ENCODE measurements at places on chromosomes 5 and 9.
A peak's percentile ranks its signal among the peaks of the same experiment; 100 is the strongest.

- DNase-seq: no peak
- H3K27me3 ChIP-seq: no peaks in the 10 kb centered on the region
- no peak overlapping the region for H3K27ac ChIP-seq
- peaks cover 4% of the 10 kb centered on the region for H3K36me3 ChIP-seq
Observed at GRCh38 chr5:23994581-23995370, 487.4 kb downstream of the PRDM9 start.

DNA sequence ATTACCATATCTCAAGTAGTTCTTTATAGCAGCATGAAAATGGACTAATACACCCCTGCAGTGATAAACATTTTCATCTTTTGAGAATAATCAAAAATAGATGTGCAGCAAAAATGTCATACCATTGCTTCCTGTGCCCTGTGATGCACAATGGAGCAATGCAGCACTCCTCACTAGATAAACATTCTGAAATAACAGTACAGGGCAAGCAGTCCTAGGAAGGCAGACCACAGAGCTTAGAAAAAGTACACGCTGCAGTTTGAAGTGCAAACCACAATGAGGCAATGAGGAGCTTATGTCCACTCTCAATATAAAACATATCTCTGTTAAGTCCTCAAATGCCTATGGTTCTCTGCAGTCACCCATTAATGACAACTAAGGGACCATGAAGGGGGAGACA lies 367.6 kb downstream of the PDE4D start:
- H3K36me3 ChIP-seq: peaks cover 3% of the 10 kb centered on the region
- no peak for DNase-seq
- H3K27ac ChIP-seq: no peak overlapping the region
- H3K27me3 ChIP-seq: peaks cover 6% of the 10 kb centered on the region
- H3K4me3 ChIP-seq: no peak overlapping the region

DNA sequence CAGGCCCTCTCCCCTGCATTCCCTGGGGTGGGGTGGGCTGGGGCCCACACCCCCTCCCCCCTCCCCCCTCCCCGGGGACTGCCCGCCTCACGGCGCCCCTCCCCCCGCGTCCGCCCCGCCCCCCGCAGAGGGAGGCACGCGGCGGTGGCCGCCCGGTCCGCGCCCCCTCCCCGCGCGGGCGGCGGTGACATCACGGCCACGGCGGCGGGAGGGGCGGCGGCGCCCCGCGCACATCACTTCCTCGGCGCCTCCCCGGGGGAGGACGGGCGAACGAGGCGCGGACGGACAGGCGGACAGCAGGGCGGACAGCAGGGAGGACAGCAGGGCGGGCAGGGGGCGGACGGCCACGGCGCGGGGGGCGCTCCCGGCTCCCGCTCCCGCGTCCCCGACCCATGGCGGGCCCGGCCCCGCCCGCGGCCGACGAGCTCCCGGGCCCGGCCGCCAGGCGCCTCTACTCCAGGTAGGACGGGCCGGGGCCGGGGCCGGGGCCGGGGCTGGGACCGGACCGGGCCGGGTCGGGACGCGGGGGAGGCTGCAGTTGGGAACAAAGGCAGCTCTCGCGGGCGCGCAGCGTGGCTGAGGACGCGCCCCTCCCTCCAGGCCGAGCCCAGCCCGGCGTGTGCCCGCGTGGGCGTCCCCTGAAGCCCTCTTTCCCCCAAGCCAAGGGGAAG lies at the start of gene GPSM1:
Gene GPSM1 (plus strand): TSS at position 236 of the 671 bp plus-strand sequence. CDS start 157 bp downstream, at position 393.
- H3K4me3 ChIP-seq: peak within 1 kb of the TSS; percentile 74
- DNase-seq: peak; percentile 53
- peak within 1 kb of the TSS; percentile 57 for H3K27ac ChIP-seq
- no peaks in the 10 kb centered on the region for H3K27me3 ChIP-seq
- H3K4me1 ChIP-seq: peaks cover 11% of the 10 kb centered on the region

DNA sequence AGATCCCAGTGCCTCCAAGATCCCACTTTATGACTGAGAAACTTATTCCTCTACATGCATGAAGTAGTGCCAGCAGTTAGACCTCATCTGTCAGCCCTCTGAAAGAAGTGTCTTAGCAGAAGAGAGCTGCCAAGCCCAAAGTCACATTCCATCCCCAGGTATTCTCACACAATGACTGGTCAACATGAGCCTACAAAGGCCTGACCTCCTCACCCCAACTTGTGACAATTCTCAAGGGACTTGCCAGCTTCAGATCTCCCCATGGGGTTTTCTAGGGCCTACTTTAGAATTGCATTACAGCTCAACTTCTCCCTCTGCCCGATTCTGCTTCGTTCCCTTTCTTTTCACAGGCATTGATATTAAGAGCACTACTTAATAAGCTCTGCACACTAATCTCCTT lies 393.8 kb upstream of the SLC30A5 start:
- DNase-seq: no peak
- no peak overlapping the region for H3K4me3 ChIP-seq
- H3K36me3 ChIP-seq: no peaks in the 10 kb centered on the region
- H3K27ac ChIP-seq: no peak overlapping the region
- no peaks in the 10 kb centered on the region for H3K4me1 ChIP-seq

DNA sequence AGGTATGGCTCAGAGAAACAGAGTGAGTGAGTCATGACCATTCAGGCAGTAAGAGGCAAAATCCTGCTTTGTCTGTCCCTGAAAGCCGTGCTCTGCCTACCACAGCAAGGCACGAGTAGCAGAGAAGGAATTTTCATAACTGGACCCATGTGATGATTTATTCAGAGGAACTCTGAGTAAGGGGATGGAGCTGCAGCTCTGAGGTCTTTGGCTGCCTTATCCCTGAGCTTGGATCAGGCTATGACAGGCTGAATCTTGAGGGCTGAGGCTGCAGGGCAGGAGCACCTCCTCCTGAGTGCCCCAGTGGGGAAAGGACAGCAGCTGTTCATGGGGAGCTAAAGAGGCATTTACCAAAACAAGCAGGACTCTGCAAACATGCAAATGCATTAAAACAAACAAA lies 183.4 kb downstream of the PAPPA start:
- no peak overlapping the region for H3K27ac ChIP-seq
- no peak for DNase-seq
- H3K36me3 ChIP-seq: no peaks in the 10 kb centered on the region
- no peaks in the 10 kb centered on the region for H3K4me1 ChIP-seq
- no peak overlapping the region for H3K4me3 ChIP-seq

- DNase-seq: no peak
- no peak overlapping the region for H3K4me3 ChIP-seq
- H3K4me1 ChIP-seq: no peaks in the 10 kb centered on the region
- no peak overlapping the region for H3K27ac ChIP-seq
- H3K27me3 ChIP-seq: no peaks in the 10 kb centered on the region
Observed at GRCh38 chr9:86175223-86175622, 75.9 kb upstream of the GOLM1 start.

DNA sequence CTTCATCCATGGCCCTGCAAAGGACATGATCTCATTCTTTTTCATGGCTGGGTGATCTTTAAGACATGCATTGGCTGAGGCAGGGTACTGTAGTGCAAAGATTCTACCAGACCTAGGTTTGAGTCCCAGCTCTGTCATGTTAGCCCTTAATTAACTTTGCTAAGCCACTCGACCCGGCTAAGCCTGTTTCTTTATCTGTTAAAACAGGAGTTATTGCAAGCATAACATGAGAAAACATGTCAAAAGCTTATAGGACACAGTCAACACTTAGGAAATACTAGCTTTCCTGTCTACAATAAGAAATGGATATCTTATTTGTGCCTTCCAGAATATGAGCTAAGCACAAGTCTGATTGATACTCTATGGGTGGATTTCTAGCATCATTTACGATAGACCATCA lies 92.6 kb downstream of the RASEF start:
- H3K4me3 ChIP-seq: no peak overlapping the region
- H3K36me3 ChIP-seq: no peaks in the 10 kb centered on the region

Measured in activated T-cell treated with anti-CD3 and anti-CD28 coated beads, Interleukin-2, amount 50 U/mL, for 72 hours (primary cell).